Effector CD8-positive, alpha-beta T cell (primary cell): ENCODE measurements at places on chromosomes 3 and 15.

DNA sequence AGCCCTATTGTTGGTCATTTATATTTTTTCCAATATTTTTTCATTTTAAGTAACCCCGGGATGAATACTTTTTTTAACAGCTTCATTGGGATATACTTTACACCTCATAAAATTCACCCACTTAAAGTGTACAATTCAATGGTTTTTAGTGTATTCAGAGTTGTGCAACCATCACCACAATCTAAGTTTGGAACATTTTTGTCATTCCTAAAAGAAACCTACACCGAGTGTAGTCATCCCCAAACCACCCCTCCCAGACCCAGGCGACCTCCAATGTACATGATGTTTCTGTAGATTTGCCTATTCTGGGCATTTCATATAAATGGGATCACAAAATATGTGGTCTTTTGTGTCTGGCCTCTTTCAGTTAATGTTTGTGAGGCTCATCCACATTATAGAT lies 118.3 kb upstream of the FRMD4B start:
- no peak for DNase-seq

DNA sequence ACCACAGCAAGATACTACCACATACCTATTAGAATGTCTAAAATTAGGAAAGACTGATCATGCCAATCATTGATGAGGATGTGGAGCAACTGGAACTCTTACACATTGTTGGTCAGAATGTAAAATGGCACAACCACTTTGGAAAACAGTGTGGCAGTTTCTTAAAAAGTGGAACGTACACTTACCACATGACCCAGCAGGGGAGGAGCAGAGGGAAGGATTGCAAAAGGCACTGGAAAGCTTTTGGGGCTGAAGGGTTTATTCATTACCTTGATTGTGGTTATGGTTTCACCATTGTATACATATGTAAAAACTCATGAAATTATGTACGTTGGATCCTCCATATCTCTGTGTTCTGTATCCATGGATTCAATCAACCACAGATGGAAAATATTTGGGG lies 3.3 kb upstream of the EHD4 start:
- DNase-seq, result no peak

- DNase-seq, result no peak
These were observed 73.3 kb downstream of the PTPRG start for GRCh38 chr3:61634678-61635077.

DNA sequence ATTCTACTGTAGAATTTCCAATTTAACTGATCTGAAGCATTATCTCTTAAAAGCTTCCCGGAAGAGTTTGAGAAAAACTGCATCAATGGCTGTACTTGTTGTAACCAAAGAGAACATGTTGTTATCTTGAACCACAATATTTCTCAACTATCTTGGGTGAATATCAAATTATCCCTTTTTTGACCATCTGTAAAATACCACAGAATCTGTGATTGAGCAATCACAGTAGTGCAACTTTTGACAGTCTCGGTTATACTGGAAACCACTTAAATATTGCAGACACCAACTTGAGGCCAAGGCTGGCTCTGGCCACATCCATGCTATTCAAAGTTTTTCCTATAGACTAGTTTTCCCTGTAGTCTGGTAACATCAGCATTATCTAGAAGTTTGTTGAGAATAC lies 842.8 kb upstream of the EPHA6 start:
- no peak for DNase-seq

DNA sequence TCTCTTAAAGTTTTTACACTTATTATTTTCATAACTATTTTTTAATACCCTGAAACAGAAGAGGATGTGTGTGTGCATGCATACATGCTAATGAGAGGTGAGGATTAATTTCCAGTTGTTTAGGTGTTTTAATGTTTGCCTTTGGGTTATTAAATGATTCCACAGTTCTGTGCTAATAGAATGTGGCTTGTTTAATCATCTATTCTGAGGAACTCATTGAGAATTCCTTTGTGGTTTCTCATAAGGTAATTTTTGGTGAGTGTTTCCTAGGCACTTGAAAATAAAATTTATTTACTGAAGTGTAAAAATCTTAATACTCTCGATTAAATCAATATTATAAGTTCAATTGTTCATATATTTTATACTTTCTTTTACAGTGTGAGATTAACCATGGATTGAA lies 38.0 kb downstream of the STAC start:
- no peak for DNase-seq

DNA sequence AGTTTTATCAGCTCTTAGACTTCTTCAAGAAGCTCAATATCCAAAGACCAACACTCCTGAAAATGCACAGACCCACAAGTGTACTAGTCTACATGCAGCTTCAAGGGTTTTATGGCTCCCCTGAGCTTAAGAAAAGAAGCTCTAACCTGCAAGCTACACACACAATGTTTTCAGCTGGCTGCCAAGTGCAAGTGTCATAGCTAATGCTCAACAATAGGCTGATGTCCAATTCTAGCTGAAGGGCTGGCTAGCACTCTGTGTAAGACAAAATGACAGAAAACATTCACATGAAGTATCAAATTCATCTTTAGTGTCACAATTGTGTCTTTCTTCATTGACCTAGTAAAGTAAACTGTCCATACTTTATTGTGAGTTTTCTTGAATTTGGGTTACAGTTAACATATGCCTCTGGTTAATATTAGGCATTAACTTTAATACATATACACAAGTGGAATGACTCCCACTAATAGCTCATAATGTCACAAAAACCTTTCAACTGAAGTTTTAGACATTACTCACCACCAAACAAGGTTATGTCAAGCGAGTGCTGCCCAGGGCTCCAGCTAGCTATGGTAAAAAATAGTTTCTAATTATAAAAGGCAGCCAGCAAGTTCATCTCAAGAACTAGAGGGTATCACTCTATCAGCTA lies 15.1 kb downstream of the ABI3BP start:
- DNase-seq, result no peak

GRCh38 chr3:115239717-115240116 lies 92.6 kb upstream of the ZBTB20 start:
- DNase-seq, result no peak

GRCh38 chr15:41462084-41462795 lies 31.4 kb upstream of the ITPKA start:
- no peak for DNase-seq

GRCh38 chr3:194976049-194976451 lies 290.4 kb downstream of the FAM43A start:
- DNase-seq, result no peak

- DNase-seq, result no peak
These were observed 404.2 kb upstream of the RARB start for GRCh38 chr3:25023876-25024275.

GRCh38 chr15:91021516-91022074 lies 799 bp downstream of the VPS33B start:
- DNase-seq, result no peak

GRCh38 chr15:60667190-60667868 lies 188.4 kb upstream of the ICE2 start:
- no peak for DNase-seq

- DNase-seq, result no peak
These were observed 241.2 kb upstream of the LRRC3B start for GRCh38 chr3:26381411-26381810.

GRCh38 chr3:184352149-184352785 lies 9.1 kb downstream of the CLCN2 start:
- DNase-seq, result no peak

- no peak for DNase-seq
These were observed 99.8 kb upstream of the NR2F2 start for GRCh38 chr15:96230526-96231181.

DNA sequence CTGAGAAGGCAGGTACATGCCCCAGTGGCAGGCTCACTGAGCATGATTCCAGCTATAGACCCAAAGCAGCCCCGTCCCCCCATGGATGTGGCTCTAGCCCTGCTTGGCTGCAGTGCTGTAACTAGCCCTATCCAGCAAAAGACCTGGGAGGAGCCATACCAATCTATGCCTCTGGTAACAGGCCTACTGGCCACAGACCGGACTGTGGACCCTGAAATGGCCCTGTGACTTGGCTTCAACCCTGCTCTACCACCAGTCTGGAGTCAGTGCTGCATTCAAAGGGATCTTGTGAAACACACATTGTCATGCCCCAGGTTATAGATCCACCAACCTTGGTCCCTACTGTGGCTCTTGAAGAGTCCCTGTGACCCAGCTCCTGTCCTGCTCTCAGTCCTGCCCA lies 46.7 kb downstream of the OXSM start:
- no peak for DNase-seq

DNA sequence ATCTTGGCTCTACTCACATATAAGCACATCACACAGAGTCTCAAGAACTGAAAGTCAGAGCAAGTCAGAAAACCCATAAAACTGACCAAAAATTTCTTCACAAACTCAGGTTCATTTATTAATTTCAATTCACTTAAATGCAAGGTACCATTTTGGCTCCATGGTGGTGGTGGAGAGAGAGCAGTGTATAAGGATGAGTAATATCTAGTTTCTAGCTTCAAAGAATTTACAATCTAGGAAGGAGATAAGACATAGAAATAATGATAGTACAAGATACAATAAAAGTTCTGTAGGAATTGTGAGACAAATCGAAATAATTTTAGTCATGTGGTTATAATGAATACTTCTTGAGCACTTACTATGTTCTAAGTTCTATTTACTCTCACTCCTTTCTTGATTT lies 6.7 kb upstream of the TP53BP1 start:
- no peak for DNase-seq

GRCh38 chr3:23747841-23748240 lies 57.9 kb upstream of the UBE2E1 start:
- no peak for DNase-seq

- no peak for DNase-seq
These were observed 102.1 kb downstream of the ASB7 start for GRCh38 chr15:100704281-100705055.

DNA sequence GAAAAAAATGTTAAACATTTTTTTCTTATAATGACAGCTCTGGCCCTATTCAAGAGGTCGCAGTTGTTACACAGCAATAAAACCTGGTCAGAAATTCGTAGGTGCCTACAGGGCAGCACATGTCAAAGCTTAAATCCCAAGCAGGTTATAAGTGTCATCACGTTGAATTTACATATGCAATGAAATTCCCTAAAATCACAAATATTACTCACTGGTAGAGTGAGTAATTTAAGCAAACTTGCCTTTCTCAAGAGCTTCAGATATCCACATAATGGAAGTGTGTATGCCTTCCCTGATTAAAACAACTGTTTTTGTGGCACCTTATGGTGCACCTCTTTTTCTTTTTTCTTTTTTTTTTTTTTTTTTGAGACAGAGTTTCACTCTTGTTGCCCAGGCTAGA lies 90.7 kb upstream of the FNDC3B start:
- DNase-seq, result no peak

DNA sequence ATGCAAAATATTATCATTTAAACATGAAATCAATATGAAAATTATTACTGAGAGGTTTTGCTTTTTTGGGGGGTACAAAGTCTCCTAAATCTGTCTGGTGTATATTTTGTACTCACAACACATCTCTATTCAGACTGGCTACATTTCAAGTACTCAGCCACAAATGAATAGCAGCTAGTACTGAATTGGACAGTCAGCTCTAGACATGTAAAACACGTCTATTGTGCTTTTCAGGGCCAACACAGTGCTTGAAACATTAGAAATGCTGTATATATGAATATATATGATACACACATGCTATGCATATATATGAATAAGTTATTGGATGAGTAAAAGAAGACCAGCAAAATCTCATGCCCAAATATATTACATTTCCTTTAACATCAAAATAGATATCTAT lies 103.8 kb upstream of the CFAP20DC start:
- DNase-seq, result no peak

- no peak for DNase-seq
These were observed 54.1 kb upstream of the ANP32A start for GRCh38 chr15:68874788-68875187.

GRCh38 chr3:43770426-43771103 lies 79.8 kb downstream of the ABHD5 start:
- DNase-seq, result no peak
